ENCODE measurements at places on chromosomes 1 and 21.

DNA sequence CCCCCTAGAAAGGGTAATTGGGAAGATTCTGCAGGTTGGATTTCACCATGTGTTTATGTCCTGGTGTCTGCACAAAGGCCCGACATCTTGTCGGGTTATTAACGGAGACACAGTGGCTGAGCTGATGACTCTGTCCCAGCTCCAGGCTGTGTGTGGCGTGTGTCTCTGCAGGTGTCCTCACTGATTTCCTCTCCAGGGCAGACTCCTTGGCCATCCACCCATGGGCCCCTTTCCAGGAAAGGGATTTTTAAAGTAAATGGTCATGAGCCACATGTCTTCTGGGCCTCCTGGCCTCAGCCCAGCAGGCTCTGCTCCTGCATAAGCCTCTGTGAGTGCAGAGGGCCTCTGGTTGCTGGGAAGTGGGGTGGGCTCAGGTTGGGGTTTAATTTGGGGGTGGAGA, 418.7 kb upstream of the VAMP3 start:
- DNase-seq: no peak

GRCh38 chr1:241336335-241336734, 20.7 kb downstream of the RGS7 start:
- no peak for DNase-seq

DNA sequence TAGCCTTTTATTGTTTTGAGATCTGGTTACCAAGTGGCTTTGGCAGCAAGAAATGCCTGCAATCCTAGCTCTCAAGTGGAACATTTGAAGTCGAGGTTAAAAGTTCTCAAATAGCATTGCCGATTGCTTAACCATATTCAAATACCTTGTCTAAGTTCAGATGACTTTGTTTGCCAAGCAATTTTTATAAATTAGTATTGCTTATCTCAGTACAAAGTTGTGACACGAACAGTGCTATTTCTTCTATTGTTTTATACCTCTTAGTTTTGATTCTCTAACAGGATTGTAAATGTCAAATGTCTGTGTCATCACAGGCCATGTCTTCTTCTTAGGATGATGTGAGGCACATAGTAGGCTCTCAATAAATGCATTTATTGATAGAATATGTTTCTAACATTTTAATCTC, 633.3 kb downstream of the PTPRC start:
- no peak for DNase-seq

- no peak for DNase-seq
Measured at GRCh38 chr1:182889997-182890396, 50.9 kb downstream of the DHX9 start.

- DNase-seq: peak; percentile 65
Measured at GRCh38 chr1:20521960-20522861, 14.3 kb upstream of the MUL1 start.

DNA sequence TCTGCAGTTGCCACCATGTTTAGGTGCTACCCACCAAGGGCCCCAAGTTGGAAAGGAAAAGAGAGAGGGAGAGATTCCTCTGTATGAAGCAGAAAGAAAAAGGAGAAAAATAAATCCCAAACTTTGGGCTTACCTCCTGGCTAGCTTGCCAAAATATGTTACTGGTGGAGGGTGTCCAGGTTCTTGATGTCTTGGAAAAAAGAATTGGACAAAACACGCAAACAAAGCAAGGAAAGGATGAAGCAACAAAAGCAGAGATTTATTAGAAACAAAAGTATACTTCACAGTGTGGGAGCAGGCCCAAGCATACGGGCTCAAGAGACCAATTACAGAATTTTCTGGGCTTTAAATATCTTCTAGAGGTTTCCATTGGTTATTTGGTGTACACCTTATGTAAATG, 204.5 kb upstream of the LRRC7 start:
- DNase-seq: no peak

DNA sequence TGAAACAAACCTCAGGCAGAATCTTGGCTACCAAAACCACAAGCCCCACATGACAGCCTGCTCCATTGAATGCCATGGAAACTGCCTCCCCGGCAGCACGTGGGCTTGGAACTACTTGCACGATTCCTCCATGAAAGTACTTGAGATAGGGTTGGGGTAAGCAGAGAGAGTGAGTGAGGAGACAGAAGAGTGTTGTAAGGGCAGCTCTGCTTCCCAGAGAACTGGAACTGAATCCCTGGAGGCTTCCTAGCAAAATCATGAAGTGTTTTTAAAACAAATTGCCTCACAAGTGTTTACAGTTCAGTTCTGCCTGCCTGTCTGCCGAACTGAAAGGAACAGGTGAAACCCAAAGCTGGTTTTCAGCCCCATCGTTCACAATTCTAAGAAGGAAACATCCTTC, 35.3 kb upstream of the DNASE2B start:
- no peak for DNase-seq

DNA sequence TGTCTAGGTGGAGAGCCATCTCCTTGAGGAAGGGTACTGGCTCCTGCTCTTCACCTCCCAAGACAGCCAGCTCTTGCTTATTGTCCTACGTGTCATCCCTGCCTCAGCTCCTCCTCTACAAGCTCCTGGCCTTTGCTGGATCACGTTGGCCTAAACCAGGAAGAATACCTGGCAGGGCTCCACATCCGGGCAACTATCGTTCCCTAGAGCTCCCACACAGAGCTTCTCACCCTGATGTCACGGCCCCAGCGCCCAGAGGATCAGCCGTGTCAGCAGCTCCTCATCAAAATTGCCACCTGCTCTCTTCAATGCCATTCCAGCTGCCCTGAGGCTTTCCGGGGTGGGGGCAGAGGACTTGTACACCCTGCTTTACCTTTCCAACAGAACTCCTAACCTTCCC, 1.9 kb upstream of the TPM3 start:
- DNase-seq: no peak

DNA sequence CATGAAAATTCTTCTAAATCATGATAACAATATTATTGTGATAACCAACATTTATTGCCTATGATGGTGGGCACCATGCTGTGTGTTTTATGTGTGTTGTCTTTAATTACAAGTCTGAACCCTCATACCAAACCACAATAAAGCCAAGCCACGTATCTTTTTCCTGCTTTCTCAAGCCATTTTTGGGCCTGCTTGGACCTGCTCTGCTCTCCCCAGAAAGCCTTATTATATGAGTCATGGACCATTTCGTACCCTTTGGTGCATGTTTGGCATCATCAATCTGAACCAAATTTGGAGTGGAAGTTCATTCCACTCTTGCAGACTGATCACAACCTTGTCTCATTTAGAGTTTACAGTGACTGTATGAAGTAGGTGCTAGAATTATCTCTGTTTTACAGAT, 87.3 kb upstream of the CD53 start:
- DNase-seq: no peak

- no peak for DNase-seq
Measured at GRCh38 chr1:161019751-161020495, 1.0 kb downstream of the F11R start.

- DNase-seq: no peak
Measured at GRCh38 chr1:54951810-54952226, 28.6 kb upstream of the TMEM61 start.

DNA sequence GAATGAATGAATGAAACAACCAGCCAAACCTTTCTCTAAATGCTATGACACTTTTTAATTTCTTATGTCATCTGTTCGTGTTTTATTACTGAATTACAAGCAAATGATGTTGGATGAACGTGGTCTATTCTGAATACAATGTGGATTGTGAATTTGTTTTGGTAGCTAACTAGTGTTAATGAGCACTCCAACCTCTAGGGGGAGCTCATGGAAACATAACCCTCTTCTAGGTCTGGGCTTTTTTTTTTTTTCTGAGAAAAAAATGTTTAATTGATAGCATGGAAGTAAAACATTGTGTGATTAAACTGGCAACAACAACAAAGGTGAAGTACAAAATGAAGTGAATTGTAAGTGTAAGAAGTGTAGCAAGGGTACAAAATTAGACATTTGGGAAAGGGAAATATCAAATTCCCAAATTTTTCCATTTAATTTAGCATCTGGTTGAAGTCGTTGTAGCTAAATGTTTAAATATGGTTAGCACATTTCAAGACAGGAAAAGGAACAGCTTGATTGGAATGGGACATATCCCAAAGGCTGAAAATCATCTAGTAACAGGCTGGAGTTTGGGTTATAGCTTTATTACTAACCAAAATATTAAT, 42.6 kb upstream of the PTGS2 start:
- no peak for DNase-seq

DNA sequence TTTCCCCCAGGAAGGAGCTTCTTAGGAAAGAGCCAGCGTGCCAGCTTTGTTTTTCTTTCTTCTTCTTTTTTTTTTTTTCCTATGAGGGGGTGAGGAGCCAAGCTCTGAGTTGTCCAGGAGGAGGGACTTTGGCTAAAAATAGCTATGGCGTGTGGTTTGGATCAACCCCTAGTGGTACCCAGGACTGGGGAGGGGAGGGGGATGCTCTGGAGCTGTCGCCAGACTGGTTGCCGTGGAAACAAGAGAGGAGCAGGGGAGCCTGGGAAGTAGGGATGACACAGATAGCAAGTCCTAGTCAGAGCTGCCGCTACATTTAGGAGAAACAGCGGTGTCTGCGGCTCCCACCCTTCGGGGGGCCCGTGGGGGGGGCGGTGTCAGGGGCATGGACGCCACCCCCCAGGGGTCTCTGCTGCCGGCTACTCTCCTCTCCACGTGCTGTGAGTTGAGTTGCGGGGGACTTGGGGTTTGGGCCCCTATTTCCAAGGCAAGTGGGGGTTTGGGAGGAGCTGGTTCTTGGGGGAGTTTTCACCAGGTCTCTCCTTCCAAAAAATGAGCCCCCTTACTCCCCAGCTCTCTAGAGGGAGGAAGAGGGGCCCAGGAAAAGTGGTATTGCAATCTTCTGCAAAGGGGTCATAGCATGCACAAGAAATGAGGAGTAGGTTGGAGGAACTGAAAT, at the start of gene KCNJ9:
Gene KCNJ9, plus strand, starts transcription at position 278 of the 676 bp plus-strand sequence. CDS start 2,493 bp downstream, outside the sequence.
- peak; percentile 89 for DNase-seq

- DNase-seq: no peak
Measured at GRCh38 chr1:152640351-152640750, 17.4 kb upstream of the LCE3A start.

- DNase-seq: no peak
Measured at GRCh38 chr1:241816008-241816407, 32.0 kb upstream of the EXO1 start.

GRCh38 chr1:27001570-27002360, 8.3 kb downstream of the TRNP1 start:
- DNase-seq: peak; percentile 19

DNA sequence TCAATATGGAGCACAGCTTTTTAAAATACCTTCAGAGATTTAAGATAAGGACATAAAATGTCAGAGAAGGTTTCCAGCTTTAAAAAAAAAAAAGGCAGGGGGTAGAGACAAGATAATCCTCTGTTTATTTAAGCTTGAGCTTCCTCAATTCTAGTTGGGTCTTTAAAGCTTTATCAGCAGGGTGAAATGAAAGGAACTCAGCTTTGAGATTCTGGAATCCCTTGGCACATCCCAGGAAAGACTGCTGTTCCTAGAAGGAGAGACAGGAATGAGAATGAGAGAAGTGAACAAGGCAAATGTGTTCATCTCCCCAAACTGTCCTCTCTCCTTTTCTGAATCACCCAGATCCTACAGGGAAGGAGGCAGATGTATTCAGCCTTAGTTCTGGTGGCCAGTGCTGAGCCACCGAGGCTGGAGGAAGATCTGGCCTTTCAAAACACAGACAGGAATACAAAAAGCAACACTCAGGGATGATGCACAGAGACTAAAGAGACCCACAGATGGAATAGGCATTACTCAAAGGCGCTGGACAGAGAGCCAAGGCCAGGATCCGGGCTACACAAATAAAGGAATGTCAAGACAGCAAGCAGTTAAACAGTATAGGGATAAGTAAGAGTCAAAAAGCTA, 385.8 kb upstream of the DUSP10 start:
- DNase-seq: no peak
